ENCODE measurements at places on chromosomes 2 and 18. TPM values are rescaled to one million over a fixed set of nuclear protein-coding genes. Genes with fewer than 3 reads are reported as not detected.

Gene LPIN1
- total RNA-seq: 27.4 TPM

- DNase-seq: peak; percentile 86
Observed at GRCh38 chr18:23437357-23438045, 15.6 kb upstream of the RIOK3 start.

DNA sequence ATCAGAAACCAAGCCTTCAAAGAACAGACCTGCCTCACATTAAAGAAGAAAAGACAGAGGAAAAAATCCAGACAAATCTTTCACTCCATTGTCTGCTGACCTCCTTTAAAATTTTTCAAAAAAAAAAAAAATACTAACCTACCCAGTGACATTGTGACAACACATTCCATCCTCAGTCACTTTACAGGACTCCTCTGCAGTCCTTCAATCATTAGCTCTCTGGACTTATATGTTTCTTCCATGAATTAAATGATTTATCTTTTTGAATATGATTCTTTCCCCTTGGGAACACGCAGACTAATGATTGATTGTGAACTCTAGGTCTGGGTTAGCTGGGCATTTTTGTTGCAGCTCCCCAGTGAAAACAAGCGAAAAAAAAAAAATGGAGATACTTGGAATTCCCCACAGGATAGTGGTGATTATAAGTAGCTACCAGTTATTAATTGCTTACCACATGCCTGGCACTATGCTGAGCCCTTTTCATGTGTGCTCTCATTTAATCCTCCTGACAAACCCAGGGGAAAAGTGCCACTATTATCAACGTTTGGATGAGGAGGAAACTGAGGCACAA lies 261.3 kb upstream of the NCKAP5 start:
- no peak for DNase-seq

DNA sequence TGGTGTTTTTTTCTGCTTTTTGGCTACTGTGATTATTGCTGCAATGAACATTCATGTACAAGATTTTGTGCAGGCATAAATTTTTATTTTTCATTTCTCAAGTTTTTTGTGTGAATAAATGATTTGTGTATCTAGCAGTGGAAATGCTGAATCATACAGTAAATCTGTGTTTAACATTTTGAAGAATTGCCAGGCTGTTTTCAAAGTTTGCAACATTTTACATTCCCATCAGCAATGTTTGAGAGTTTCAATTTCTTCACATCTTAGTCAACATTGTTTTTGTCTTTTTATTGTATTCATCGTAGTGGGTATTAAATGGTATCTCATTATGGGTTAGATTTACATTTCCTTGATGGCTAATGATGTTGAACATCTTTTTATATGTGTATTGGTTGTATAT lies 98.8 kb upstream of the RBMS1 start:
- DNase-seq: no peak

All from liver (tissue), 10 donors.